Right atrium auricular region (tissue), 2 donors: ENCODE measurements at places on chromosomes 5 and 9. TPM values are rescaled to one million over a fixed set of nuclear protein-coding genes. Genes with fewer than 3 reads are reported as not detected.

Gene NR2F1
- 35.3 TPM for total RNA-seq

DNA sequence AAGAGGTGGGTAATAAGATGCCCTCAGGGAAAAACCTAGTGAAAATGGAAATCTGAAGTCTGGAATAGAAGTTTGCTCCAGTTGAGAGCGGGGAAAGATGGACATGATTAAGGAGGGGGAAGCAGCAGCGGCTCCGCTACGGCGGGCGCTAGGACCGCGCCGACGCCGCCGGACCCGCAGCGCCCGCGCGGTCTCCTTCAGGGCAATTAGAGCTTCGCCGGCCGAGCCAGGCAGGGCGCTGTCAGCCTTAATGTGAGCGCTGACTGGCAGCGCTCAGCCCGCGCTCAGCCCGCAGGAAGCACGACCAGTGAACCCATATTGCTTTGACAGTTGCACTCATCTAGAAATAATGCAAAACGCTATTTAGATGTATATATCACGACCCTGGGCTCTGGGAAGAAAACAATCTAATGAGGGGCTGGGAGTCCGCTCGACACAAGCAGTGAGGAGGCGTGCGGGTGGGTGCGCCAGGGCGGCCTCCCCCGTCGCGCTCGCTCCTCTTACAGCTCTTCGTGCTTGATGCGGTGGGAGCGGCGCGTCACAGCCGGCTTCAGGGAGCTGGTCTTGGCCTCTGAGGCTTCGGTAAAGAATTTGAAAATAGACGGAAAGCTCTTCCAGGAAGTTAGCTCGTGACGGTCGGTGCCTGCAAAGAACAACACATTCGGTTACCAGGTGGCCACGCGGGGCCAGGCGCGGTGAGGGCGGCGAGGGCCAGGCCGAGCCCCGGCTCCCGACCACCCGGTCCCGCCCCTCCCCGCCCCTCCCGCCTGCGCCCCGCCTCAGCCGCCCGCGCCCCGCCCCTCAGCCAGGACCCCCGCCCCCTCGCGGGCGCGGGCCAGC lies 37.7 kb downstream of the NR2F1 start:
- no peak for DNase-seq

GRCh38 chr5:31771500-31771899 lies 132.6 kb downstream of the PDZD2 start:
- no peak for DNase-seq

- DNase-seq, result no peak
These were observed 249.5 kb downstream of the MAN2A1 start for GRCh38 chr5:109939116-109939682.

Gene ENTPD8
- total RNA-seq, result not detected

Gene ZNF462
- total RNA-seq, result 30.5 TPM

Gene PDE6A
- not detected for total RNA-seq

- no peak for DNase-seq
These were observed 112.2 kb upstream of the TRPM3 start for GRCh38 chr9:71233646-71234045.

Gene MED7
- total RNA-seq, result 6.8 TPM

DNA sequence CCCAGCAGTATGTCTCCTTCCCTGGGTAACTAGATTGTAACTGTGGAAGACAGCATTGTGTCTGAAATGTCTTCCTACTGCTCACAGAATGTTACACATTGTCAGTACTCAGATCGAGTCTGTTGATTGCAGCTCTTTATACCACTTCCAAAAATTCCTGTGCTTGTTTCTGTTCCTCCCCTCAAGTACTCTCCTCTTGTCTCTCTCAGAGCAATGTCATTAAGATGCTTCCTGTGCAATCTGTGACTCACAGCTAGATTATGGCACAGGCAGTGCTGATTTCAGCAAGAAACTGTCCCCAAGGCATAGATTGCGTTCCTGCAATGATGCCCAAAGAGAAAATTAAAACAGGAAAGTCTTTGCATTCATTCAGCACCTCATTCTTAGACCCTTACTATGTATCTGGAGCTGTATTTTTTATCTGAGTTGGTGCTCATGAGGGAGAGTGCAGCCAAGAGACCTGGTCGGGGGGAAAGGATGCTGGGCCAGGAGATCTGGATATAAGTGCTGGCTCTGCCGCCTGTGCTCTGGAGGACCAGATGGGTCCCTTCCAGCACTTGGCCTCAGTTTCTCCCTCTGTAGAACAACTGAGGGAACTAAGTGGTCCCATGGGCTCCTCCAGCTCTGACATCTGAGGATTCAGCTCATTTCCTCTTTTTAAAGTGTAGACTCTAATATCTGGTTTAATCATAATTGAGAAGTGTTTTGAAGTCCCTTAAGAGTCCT lies 40.8 kb upstream of the GNPDA1 start:
- peak; percentile 68 for DNase-seq

Gene SLCO6A1
- total RNA-seq, result not detected

Gene GALNT12
- total RNA-seq, result 0.33 TPM

- DNase-seq, result no peak
These were observed 32.2 kb downstream of the PRLR start for GRCh38 chr5:35198075-35198474.

- no peak for DNase-seq
These were observed 921.8 kb downstream of the NR2F1-AS1 start for GRCh38 chr5:92659246-92659645.

Gene PCSK1
- 0.52 TPM for total RNA-seq

- DNase-seq, result no peak
These were observed 822.5 kb downstream of the PTPRD start for GRCh38 chr9:9790216-9790872.

Gene FOXI1
- total RNA-seq, result not detected

Gene DCTN3
- total RNA-seq, result 59.1 TPM

GRCh38 chr5:73448463-73449136 lies at the start of gene FOXD1:
Gene FOXD1 (minus strand): TSS chr5:73448777. CDS start chr5:73448362, 415 bp downstream.
- DNase-seq, result no peak

DNA sequence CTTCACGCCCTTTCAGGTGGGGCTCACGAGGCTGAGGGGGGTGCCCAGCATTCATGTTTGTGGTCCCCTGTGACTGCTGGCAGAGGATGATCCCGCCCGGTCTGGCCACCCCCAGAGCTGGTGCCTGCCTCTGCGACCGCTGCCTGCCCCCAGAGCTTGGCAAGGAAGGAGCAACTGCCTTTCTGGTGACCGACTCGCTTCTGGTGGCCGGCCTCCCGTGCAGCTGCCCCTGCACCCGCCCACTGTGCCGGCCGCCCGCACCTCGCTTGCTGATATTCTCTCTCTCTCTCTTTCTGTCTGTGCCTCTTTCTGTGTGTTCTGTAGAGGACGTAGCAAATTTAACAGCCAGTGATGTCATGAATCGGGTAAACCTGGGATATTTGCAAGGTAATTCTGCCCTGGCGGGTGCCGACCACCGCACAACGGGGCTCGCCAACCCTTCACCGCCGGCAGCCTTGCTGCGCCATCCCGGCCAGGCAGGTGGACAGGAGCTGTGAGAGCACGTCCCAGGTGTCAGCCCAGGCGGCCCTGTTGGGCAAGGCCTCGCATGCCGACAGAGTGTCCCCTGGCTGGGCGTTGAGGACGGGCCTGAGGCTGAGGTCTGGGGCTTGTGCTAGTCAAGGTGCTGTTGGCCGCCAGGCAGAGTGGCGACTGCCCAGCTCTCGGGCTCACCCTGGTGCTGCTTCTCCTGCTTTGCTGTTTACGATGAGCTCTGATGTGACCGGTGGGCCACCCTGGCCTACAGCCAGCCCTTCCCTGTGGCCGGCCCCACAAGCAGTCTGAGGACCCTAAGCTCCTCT lies 86.0 kb downstream of the KCNT1 start:
- no peak for DNase-seq

- DNase-seq, result no peak
These were observed 14.2 kb downstream of the NDUFAF2 start for GRCh38 chr5:60959156-60959555.

Gene VCAN
- total RNA-seq, result 139 TPM

- no peak for DNase-seq
These were observed 105.8 kb downstream of the SREK1 start for GRCh38 chr5:66249920-66250319.

GRCh38 chr5:33129309-33129708 lies 311.5 kb upstream of the TARS1 start:
- no peak for DNase-seq

GRCh38 chr5:32690666-32691065 lies 20.5 kb upstream of the NPR3 start:
- DNase-seq, result no peak

- no peak for DNase-seq
These were observed 1.6 kb downstream of the CMBL start for GRCh38 chr5:10306114-10306513.

DNA sequence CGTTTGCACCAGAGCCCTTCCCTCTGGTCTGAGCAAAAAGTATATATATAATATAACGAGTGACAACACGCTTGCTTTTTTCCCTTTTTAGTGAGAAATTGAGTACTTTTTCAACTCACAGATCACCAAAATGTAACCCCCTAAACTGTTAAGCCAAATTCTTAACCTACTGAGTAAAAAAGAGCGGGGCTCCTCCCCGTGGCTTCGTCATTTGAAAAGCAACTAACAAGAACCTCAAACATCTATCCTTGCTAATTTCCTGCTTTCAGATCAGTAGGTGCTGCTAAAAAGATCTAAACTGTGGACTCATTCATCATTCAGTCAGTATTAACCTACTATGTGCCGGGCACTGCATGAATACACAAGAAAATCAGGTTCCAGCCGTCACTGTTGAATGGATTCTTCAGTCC lies 1.0 kb upstream of the PTBP3 start:
- no peak for DNase-seq

Gene PCDHGC5
- total RNA-seq, result 1.4 TPM

Gene CCDC152
- total RNA-seq, result 0.89 TPM
